ENCODE measurements at places on chromosomes 3 and 15.

DNA sequence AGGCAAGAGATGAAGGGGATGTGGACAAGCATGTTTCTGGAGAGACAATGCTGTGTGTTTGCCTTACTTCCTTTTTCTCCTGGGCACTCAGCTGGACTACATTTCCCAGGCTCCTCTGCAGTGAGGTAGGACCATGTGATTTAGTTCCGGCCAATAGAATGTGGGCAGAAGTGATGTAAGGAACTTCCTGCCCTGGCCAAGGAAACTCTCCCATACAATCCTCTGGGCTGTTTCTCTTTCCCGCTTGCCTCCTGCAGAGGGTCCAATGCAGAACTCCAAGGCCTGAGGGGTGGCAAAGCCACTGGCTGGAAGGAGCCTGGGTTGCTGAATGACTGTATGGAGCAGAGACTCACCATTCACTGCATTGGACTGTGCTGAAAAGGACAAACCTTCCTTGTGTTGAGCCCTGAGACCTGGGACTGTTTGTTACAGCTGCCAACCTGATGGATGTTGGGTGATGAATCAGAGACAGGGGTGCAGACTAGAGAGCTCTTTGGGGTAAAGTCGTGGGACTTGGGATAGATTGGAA, 82.7 kb upstream of the SLC6A6 start:
- DNase-seq, result peak; percentile 27

DNA sequence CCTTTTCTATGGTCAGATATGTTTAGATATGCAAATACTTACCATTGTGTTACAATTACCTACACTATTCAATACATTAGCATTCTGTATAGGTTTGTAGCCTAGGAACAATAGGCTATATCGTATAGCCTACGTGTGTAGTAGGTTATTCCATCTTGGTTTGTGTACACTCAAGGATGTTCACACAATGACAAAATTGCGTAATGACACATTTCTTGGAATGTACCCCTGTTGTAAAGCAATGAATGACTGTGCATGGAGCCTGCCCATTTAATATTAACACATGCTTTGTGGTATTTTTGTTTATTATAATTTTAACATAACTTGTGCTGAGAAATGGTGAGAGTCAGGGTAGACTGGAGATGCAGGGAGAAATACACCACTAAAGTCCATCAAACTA, 154.9 kb downstream of the LEKR1 start:
- DNase-seq, result no peak

DNA sequence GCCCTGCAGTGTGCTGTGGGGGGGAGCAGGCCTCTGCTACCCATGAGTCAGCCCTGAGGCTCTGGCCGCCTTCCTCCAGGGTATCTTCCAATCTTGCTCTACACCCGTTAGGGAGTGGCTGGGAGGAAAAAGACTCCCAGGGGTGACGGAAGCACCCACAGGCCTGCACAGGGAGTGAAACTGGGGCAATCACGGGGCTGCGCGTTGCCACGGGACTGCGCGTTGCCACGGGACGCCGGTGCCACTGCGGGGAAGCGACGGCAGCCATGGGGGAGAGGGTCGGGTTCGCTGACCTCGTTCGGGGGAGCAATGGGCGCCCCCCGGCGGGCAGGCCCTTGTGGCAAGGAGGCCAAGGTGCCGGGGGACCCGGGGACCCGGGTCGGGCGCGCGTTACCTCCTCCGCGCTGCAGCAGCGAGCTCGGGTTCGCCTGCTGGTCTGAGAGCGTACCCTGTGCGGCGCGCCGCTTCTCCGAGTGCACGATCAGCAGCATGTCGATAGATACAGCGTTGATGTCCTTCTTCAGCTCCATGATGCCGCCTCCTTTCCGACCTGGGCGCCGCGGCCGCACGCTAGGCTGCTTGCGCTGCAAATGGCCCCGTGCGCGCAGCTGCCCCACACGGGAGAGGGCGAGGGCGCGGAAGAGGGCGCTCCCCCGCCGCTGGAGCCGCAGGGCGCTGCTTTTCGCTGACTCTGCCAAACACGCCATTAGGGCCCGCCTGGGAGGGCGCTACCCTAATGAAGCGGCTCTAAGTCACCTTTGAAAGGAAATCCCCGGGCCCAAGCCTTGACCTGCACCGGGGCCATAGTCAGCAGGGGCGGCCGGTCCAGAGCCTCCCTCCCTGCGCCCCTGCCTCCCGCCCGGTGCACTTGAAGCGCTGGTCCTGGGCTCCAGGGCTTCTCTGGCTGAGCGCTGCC, at the start of gene KY:
TSS of gene KY (minus strand) at position 592 of the 916 bp plus-strand sequence. CDS start at position 530, 62 bp downstream.
- DNase-seq, result peak; percentile 24

DNA sequence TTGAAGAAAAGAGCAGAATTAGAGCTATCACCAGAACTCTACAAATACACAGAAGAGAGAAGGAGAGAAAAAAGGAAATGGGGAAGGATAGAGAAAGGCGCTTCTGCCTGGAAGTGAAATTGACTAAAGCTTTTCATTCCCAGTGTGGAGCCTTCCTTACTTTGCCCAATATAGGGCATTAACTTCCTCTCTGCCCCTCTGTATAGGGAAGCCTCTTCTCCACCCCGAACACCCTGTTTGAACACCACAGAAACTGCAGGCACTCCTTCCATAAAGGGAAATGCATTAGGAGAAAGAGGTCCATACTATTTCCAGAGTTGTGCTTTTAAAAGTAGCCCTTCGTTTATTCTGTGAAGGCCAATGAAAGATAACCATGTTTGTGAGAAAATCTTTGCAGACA, 248.5 kb downstream of the RAP2B start:
- no peak for DNase-seq

GRCh38 chr3:141105828-141106628, 54.9 kb downstream of the SPSB4 start:
- DNase-seq, result peak; percentile 74

GRCh38 chr15:92533298-92533697, 122.3 kb downstream of the FAM174B start:
- DNase-seq, result no peak

- DNase-seq, result no peak
Observed at GRCh38 chr3:124498891-124499290, 231.4 kb upstream of the UMPS start.

DNA sequence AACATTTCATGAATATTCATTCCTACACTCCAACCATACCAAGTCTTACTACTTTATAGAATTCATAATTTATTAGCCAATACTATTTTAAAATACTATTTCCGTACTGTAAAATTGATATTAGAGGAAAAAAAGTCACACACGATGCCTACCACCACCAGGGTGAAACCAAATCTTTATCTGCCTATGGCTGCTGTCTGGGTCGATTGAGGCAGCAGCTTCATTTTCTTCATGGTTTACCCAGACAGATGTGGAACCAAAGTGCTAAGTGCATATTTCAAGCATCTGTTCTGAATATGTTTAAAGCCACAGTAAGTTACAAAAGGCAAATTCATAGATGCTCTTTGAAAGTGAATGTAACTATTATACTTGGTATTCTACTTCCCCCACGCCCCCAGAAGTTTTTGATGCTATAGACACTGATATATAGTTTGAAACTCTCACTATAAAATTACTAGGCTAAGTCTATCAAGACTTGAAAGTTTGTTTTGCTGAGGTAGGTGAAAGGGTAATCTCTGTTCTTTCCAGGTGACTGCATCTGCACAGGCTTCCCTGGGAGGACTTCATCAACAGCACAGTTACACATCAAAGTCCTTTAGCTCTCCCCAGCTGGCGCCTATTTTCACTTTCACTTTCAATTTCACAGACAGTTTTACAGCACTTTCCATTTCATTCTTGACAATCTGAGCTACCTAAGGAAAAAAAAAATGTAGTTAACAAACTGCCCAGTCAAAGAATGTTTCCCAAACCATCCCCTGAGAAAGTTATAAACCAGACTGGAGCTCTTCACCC, 113.9 kb downstream of the POLQ start:
- peak; percentile 39 for DNase-seq

DNA sequence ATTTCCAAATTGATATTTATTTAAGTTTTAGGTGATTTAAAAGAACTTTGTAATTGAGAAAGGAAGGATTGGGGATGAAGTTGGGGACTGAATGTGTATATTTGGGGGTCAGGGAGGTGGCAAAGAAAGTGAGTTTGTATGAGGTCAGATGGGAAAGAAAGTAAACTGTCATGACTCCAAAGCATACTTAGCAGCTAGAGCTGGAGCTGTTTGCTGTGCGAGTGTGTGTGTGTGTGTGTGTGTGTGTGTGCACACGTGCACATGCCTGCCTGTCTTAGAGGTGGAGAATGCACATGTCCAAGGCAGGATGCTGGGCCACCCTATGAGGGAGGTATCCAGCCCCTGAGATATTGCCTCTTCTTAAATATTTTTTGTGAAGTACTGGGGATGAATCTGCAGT, 21.0 kb downstream of the BOC start:
- DNase-seq, result no peak

- no peak for DNase-seq
Observed at GRCh38 chr3:113132571-113132996, 78.8 kb upstream of the BOC start.

GRCh38 chr3:167930453-167930852, 165.3 kb downstream of the GOLIM4 start:
- no peak for DNase-seq

DNA sequence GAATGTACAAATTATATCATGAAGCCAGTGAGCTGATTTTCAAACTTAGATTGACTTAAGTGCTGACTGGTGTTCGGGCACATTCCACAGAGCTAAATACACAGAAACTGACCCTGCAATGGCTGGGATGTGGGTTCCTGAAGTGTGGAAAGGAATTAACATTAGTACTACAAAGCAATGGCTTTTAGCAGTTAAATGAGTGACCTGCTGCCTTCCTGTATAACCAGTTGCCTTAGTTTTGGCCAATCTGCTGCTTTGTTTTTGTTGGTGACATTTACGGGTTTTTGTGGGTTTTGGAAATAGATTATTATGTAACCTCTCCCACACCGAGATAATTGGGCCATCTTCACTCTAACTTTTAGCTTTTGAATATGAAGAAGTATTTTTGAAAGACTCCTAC, 2.4 kb upstream of the SKIC8 start:
- DNase-seq, result no peak

DNA sequence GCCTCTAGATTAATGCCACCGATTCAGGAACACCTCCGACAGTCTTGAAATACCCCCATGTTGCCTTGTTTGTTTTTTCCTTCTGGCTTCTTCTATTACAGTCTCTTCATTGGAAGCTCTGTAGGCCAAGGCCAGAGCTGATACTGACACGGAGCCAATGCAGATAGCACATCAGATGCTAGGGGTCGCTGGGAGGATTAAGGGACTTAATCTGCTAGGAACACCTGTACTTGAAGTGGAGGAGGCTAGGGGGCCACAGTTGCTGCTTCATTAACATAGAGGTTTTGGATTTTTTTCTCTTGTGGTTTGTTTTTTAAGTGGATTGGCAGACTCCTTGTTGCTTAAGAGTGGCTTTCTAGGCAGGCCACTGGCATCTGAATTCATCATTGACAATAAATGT, 49.6 kb downstream of the PARP14 start:
- DNase-seq, result no peak

GRCh38 chr15:63487076-63487757, 17.2 kb upstream of the USP3 start:
- DNase-seq, result peak; percentile 92

DNA sequence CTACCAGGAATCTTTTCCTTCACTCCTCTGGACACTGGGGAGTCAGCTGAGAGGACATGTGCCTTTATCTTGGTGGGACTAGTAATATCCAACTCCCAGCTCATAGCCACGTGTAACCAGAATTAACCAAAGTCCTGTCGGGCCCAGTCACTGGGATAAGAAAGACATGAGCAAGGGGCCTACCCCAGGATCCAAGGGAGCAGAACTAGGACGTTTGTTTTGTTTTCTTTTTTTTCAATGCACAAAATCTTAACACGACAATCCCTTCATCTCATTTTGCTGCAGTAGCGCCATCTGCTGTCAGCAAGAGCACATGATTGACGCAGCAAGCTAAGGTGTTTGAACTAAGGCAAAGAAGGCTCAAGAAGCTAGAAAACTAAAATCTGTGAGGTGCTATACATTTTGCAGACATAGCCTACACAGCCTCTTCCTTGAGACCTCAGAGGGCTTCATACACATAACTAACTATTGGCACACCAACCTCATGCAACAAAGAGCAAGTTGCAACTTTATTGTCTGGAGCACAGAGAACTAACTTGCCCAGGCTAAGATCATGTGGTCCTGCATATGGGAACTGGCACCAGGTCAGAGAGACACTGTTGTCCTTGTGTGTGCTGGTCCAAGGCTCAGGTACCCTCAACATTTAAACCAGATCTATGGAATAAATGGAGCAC, 43.6 kb downstream of the RLBP1 start:
- peak; percentile 80 for DNase-seq

- peak; percentile 24 for DNase-seq
Observed at GRCh38 chr3:133506215-133506901, 67.1 kb upstream of the CDV3 start.

GRCh38 chr3:187821616-187822317, 76.5 kb upstream of the BCL6 start:
- DNase-seq, result no peak

DNA sequence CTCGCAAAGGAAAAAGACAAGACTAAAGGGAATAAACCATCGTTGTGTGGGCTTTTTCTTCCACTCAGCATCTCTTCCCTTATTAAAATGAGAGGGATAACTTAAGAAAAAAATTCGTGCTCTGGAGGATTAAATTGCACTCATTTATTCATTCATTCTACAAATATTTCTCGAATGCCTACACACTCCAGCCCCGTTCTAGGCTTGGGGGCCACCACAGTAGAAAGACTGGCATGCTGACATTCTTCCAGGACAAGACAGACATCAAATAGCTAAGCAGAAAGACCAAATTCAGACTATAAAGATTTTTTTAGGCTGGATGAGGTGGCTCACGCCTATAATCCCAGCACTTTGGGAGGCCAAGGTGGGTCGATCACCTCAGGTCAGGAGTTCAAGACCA, 65.3 kb upstream of the IL12A start:
- DNase-seq, result no peak

DNA sequence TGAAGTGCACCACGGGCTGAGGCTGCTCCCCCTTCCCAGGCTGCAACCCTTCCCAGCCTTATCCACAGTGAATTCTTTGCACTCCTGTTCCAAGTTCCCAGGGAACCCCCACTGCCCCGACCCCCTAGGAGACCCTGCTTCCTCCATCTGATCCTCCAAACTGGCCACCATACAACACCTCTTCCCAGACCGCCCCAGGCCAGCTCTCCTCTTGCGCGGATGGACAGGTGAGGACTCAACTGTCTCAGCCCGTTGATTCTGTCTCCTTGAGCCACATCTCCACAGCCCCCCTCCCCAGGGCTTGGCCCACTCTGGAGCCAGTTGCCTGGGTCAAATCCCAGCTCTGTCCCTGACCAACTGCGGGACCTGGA, 21.7 kb downstream of the GRIP2 start:
- DNase-seq, result no peak

- DNase-seq, result no peak
Observed at GRCh38 chr3:23649448-23649847, 156.3 kb upstream of the UBE2E1 start.

DNA sequence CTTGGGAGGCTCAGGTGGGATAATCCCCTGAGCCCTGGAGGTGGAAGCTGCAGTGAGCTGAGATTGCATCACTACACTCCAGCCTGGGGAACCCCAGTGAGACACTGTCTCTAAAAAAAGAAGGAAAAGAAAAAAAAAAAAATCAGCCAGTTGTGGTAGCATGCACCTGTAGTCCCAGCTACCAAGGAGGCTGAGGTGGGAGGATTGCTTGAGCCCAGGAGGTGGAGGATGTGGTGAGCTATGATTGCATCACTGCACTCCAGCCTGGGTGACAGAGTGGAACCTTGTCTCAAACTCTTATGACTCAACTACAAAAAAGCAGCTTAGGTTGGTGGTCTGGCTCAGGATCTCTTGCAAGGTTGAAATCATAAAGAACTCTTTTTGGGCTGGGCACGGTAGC, 19.3 kb upstream of the GPX1 start:
- DNase-seq, result peak; percentile 69

Measured in stimulated activated CD4-positive, alpha-beta T cell treated with anti-CD3 and anti-CD28 coated beads, Interleukin-15, amount 100 ng/mL, for 24 hours (primary cell).